ENCODE measurements at places on chromosomes 1 and 21. TPM values are rescaled to one million over a fixed set of nuclear protein-coding genes. Genes with fewer than 3 reads are reported as not detected.

RGSL1 gene
- total RNA-seq = not detected

SLC1A7 gene
- total RNA-seq = 0.82 TPM

KCNA2 gene
- not detected for total RNA-seq

ANXA9 gene
- 0.26 TPM for total RNA-seq

SPATA17 gene
- total RNA-seq = 5.0 TPM

OR6K3 gene
- not detected for total RNA-seq

AMPD1 gene
- not detected for total RNA-seq

FAM72D gene
- not detected for total RNA-seq

TCHHL1 gene
- not detected for total RNA-seq

SCMH1 gene
- 18.8 TPM for total RNA-seq

TMOD4 gene
- not detected for total RNA-seq

RXRG gene
- total RNA-seq = not detected

LCE3D gene
- not detected for total RNA-seq

GPR157 gene
- 2.1 TPM for total RNA-seq

DENND2D gene
- 2.6 TPM for total RNA-seq

IGSF3 gene
- 13.4 TPM for total RNA-seq
